Omental fat pad (tissue), 4 donors: ENCODE measurements at places on chromosomes 5 and 9.

- no peak for DNase-seq
Observed at GRCh38 chr5:57538341-57538955, 55.8 kb upstream of the ACTBL2 start.

GRCh38 chr9:70131296-70131695 lies 87.6 kb downstream of the MAMDC2 start:
- DNase-seq: no peak

GRCh38 chr5:77325921-77326541 lies 115.6 kb downstream of the PDE8B start:
- DNase-seq: no peak

GRCh38 chr5:155729684-155730059 lies 597.3 kb upstream of the SGCD start:
- DNase-seq: no peak

GRCh38 chr5:11062397-11062796 lies 301.4 kb upstream of the DAP start:
- no peak for DNase-seq

GRCh38 chr9:112530751-112531205 lies 44.2 kb downstream of the KIAA1958 start:
- DNase-seq: no peak

DNA sequence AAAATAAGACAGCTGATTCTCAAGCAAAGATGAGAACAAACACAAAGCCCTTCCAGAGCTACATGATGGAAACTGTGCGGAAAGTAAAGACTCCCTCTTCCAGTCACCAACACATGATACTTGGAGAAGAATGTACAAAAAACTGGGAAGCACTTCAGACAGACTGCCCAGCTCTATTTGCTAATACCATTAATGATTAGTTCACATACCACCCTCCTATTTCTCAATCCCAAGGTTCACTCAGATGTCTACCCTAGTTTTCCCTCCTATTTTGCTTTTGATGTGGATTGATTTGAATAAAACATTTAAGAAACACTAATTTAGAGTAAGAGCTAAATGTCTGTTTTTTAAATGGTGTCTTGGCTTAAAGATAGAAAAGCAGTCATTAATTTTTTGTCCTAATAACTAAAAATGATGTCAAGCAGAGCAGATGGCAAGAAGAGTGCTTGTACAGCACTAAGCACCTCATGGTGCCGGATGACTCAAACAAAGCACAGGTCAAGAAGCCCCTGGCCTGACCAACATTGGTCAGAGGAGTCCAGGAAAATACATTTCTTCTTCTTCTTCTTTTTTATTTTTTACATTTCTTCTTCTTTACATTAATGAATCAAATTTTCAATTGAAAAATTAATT lies 639.4 kb downstream of the PDE4D start:
- no peak for DNase-seq

GRCh38 chr5:55657443-55657842 lies 54.7 kb downstream of the SLC38A9 start:
- no peak for DNase-seq

DNA sequence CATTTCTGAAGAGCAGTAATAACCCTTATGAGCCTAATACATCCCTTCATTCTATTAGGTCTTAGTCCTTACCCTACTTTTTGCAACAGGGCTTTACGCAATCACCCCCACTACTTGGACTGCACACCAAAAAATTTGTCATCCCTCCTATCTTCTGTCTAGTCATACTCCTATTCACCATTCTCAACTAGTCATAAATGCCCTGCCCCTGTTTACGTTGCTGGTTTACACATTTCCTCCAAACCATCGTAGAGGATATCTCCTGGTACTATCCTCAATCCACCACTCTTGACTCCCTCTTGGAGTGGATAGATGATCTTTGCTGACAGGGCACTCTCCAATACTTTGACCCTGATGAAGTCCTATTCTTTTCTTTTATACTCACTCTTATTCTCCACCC lies 98.2 kb upstream of the CCNG1 start:
- DNase-seq: no peak

GRCh38 chr9:28289746-28290145 lies 716.5 kb upstream of the C9orf72 start:
- no peak for DNase-seq

- no peak for DNase-seq
Observed at GRCh38 chr9:27571011-27571410, 2.3 kb downstream of the C9orf72 start.
